Hematopoietic multipotent progenitor cell treated with erythropoietin and hydrocortisone succinate and interleukin-3 and kit ligand, for 4 days (in vitro differentiated cells): ENCODE measurements at places on chromosomes 11 and 22.

DNA sequence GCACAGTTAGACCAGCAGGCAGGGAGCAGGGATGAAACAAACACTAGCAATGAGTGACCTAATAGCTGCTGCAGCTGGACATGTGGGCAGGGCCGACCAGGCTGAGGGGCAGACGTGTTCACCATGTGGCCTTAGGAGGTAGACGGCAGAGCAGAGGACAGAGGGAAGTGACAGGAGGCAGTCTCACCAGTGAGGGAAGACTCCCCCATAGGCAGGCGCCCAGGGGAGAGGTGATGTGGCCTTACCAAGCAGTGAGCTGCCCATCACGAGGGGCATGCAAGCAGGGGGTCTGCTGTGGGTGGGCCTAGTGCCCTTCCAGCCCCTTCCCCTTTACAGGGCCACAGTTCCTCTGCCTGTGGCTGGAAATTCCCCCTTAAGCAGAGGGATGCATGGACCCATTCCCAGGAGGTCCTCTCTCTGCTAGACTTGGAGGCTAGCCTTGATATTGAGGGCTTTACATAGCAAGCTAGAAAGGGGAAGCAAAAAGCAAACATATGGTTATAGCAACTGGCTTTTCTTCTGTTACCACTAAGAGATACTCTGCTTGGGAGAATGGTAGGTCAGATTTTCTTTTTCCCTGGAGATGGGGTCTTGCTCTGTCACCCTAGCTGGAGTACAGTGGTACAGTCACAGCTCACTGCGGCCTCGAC is 67.6 kb downstream of the MPPED1 start:
- peak; percentile 33 for DNase-seq

DNA sequence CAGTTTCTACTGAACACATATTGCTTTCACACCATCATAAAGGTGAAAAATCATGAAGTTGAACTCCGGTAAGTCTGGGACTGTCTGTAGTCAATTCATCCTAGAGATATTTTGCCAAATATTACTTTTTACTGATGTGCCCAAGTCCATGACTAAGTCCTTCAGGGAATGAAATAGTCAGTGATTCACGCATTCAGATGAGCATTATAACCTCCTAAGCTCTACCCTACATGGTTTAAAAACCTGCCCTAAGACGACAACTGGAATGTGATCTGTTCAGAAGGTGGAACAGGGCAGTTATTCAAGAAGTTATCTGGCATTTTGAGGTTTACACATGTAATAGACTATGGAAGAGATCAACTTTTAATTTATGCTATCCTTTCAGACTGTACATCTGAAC is 125.6 kb downstream of the TRPC6 start:
- no peak for DNase-seq

DNA sequence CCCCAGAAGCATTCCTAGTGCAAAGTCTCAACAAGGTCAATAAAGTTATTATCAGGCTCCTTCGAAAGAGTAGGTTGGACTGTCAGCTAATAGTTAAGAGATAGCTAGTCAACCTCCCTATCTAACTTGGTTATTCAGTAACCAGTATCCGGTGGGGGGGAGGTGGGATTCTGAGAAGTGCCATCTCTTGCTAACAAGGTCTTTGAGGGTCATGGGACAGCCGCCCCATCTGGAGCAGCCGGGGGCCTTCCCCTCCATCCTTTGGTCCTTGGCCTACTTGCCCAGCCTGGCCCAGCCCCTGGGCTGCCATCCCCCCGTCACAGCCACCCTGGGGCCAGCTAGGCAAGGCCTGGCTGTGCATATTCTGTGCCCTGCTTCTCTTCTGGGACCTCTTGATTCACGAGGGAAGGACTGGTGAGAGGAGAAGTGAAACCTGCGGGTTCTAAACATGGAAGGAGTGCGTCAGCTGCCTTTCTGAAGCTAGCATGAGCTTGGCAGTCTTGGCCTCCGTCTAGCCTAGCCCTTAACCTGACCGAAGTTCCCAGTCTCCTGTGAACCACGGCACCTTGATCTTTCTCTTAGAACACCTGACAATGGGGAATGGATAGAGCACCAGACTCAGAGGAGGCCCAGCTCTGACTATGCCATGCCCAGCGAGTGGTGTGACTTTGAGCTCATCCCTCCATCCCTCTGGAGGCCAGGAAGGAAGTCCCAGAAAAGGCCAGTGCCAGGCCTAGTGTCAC is 9.3 kb downstream of the SLC37A2 start:
- DNase-seq = no peak

DNA sequence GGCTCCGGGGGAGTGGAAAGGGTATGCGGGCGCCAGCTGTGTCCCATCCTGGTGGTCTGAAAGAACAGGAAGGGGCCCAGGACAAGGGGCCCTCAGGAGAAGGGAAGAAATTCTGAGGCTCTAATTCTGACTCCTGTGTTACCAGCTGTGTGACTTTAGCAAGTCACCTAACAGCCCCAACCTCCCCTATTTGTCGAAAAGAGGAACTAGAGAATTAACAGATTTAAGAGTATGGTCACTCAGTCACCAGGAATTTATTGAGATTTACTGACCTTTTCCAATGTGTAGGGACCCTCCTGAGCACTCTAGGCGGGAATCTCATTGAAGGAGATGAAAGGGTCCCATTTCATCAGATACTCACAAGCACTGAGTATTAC is 14.6 kb downstream of the RPS6KA4 start:
- DNase-seq = peak; percentile 63

DNA sequence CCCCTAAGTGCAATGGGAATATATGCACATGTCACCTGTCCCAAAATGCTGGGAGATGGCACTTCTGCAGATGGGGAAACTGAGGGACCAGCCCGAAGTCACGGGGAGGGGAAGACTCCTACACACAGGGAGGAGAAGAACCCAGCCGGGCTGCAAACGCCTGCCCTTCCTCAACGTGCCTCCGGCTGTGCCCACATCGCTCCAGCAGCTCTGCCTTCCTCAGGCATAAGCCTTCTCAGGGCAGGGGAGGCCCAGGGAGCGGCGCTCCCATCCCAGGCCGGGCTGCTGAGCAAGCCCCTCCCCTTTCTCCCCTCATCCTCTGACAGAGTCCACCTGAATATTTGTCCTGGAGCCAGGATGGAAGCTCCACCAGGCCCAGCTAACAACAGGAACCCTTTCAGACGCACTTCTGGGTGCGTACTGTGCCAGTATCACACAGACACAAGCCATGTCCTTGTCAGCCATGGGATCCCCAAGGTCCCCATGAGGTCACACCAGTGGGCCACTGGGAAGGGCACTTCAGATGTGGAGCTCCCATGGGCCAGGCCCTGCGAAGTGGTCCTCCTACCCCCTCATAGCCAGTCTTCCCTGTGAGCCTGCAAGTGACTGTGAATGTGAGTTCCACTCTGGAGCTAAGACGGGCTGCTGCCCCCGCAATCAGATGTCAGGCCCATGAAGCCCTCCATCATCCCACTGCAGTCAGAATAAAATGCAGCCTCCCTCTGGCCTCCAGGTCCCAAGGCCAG is 2.5 kb upstream of the CD81 start:
- DNase-seq = no peak

DNA sequence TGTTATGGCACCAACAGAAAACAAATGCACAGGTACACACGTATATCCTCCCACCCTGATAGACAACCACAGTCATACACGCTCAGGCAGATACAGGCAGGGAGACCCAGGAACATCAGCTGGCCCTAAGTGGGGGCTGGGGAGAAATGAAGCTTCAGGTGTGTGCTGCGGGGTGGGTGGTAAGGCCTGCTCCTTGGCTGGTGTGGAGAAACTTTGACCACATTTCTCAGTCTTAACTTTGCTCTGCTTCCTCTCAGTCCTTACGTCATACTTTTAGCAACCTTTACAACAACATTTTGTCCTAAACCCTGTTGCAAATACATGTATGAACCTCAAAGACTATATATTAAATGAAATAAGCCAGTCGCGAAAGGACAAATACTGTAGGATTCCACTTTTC is 6.7 kb upstream of the ANAPC15 start:
- DNase-seq = peak; percentile 36

- peak; percentile 64 for DNase-seq
Observed at GRCh38 chr22:32413719-32414118, 1.7 kb upstream of the RTCB start.

DNA sequence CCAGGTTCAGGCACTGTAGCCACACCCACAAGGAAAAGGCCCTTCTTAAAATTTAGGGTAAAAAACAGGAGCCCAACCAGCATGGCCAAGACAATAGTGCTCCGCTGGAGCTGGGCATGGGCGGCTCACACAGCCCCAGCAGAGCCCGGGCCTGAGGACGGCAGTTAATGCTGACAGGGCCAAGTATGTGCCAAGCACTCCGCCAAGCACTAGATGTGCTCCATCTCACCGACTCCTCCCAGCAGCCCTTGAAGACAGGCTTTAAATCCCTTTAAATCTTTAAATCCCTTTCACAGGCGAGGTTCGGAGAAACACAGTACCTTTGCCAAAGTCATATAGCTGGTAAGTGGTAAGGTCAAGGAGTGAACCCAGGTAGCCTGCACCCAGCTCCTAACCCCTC is 4.8 kb downstream of the ARFGAP2 start:
- DNase-seq = no peak

- no peak for DNase-seq
Observed at GRCh38 chr22:27474711-27475547, 326.6 kb downstream of the MN1 start.

- DNase-seq = no peak
Observed at GRCh38 chr22:38474003-38474607, 6.2 kb downstream of the KDELR3 start.

- no peak for DNase-seq
Observed at GRCh38 chr11:102824556-102824955, 18.9 kb downstream of the MMP3 start.

DNA sequence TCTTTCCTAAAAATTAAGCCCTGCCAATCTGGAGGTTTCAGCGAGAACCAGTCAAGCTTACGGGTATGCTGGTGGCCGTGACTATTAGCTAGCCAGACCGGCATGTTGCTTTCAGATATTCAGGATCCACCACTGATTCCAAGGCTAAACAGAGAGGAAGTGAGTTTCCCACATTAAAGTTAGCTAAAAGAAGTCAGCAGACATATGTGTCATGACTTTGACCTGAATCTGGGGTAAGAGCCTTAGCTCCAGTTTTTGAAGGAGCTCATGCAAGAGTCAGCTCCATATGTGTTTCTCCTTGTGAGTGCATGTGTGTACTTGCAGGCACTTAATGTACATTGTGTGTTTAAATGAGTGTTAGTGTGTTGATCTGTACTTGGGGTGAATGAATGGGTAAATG is 1.4 kb downstream of the ZFPL1 start:
- DNase-seq = no peak

DNA sequence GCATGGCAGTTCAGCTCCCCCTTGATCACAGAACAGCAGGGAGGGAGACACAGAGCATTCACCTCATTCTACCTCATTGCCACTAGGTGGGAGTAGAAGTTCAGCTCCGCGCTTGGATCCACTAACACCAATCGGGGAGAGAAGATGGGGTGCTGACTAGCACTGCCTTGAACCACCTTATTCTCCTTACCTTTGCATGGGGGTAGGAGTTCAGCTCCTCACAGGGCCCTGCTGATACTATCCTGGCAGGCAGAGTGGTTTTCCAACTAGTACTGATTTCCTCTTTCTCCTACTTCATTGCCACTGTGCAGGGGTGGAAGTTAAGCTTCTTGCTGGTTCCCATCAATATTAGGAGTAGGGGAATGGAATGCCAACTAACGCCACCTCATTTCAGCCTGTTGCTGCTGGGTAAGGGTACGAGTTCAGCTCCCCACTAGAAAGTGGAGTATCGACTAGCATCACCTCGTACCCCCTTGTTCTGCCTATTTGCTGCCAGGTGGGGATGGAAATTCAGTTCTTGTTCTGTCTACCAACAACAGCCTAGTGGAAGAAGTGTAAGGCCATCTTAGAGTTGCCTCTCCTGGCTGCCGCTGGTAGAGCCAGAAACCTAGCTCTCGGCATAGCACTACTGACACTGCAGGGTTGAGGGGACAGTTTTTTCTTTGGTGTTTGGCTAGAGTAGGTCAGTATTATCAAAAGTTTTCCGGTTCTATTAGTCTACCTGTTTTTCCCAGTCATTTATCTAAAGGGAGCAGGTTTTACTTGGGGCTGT is 550.9 kb upstream of the CCDC90B start:
- DNase-seq = peak; percentile 70

DNA sequence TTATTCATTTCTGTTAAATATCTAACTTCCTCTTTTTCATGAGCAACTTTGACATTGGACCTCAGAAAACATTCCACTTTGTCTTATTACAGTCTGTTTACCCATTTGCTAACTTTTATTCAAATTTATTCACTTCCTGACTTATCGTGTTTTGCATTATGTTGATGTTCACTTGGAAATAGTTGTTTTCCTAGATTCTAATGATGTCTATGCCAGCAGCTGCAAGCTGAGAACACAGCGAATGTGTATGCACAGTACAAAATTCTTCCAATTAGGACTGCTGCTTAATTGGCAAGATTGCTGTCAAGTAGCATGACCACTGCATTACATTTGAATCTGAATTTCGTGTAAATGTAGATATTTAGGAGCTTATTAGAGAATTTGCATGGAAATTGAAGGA is 61.5 kb upstream of the GRIA4 start:
- DNase-seq = peak; percentile 29

- DNase-seq = peak; percentile 76
Observed at GRCh38 chr11:65551572-65552387, 6.4 kb downstream of the LTBP3 start.

- DNase-seq = no peak
Observed at GRCh38 chr11:116086426-116086825, 582.2 kb upstream of the CADM1 start.

DNA sequence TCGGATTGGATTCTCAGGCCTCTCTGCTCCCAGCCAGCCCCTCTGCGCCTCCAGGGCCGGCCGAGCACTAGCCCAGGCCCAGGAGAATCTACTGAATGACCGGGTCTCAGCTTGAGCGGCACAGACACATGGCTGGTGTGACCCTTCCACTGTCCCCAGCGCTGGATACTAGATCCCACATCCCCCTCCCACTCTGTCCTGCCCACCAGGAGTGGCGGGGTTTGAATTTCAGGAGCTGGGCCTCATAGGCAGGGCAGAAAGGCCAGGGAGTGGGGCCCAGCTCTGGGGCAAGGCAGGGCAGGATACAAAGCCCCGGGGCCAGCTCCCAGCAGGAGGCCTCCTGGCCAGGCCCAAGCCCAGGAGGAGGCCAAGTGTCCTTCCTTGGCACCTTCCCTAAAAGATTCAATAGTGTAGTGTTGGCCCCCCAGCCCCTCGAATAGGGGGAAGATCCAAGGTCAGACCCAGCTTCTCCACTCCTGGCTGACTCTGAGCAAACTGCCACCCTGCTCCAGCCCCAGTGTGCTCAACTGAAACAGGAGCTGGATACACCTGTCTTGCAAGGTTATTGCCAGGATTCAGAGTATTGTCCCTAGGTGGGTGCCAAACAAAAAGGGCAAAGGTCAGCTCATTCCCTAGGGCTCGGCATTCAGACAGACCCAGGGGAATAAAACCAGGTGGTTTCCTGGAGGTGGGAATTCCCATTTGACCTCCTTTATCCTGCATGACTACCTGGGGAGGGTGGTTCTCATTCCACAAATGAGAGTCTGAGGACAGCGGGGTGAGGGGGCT is 22.5 kb upstream of the TCF20 start:
- no peak for DNase-seq

- DNase-seq = no peak
Observed at GRCh38 chr11:126026579-126026978, 36.1 kb downstream of the CDON start.

DNA sequence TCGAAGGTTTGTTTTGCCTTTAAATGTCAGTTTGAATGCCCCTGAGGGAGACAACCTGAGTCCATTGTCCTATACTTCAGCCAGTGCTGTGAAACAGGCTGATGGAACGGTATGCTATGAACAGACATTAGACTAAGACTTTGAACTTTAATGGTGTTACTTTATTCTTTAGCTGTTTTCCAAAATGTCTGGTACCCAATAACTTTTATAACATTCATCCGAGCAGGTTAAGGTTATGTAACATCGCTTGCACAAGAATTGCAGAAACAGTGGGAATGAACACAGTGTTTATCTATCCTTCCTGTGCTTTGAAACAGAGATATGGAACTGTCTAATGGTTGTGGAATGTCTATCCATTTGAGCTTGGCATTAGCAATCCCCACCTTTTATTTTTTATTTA is 12.5 kb upstream of the PTS start:
- DNase-seq = no peak
